ENCODE measurements at places on chromosomes 16 and 17. TPM values are rescaled to one million over a fixed set of nuclear protein-coding genes. Genes with fewer than 3 reads are reported as not detected.

CES1 gene
- total RNA-seq, result not detected

SLC6A2 gene
- total RNA-seq, result not detected

CLEC18B gene
- 0.29 TPM for total RNA-seq

ACSF2 gene
- total RNA-seq, result 72.7 TPM

SLC2A4 gene
- 0.29 TPM for total RNA-seq

SP2 gene
- 3.9 TPM for total RNA-seq

HOXB9 gene
- total RNA-seq, result 8.3 TPM

C1QBP gene
- total RNA-seq, result 303 TPM

ZNF624 gene
- 1.9 TPM for total RNA-seq

OTOP3 gene
- total RNA-seq, result not detected

- H3K27me3 ChIP-seq, result peaks cover 35% of the 10 kb centered on the region
Measured at GRCh38 chr16:13892301-13892700, 27.7 kb upstream of the ERCC4 start.

DNA sequence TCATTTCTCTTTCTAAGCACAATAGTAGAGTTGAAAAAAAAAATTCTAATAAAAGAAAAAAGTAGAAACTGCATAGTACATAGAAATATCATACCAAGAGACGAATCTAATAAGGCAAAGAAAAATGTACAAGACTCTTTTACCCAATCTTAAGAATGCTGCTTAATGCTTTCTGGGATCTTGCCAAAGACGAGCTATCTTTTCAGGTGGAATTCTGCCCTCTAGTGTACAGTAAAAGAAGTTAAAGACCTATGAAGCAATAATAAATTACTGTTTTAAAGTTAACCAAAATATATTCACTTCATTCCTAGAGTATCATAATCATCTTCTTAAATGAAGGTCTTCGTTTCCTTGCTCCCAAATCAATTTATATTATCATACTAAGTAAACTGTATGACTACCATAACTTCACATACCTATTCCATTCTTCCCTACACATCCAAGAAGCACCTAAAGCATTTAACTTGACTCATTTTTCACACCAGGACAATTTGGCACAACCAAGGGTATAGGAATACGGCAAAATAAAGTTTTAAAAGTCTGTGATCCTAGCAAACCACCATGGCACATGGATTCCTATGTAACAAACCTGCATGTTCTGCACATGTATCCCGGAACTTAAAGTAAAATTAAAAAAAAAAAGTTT lies 47.7 kb downstream of the CFDP1 start:
- H3K27me3 ChIP-seq, result no peaks in the 10 kb centered on the region
- H3K27ac ChIP-seq, result no peak overlapping the region
- H3K4me1 ChIP-seq, result no peaks in the 10 kb centered on the region
- peak; percentile 73 for DNase-seq
- no peak overlapping the region for H3K4me3 ChIP-seq
- H3K36me3 ChIP-seq, result no peaks in the 10 kb centered on the region

- no peak overlapping the region for H3K27ac ChIP-seq
- H3K36me3 ChIP-seq, result no peaks in the 10 kb centered on the region
- DNase-seq, result peak; percentile 10
- H3K27me3 ChIP-seq, result no peaks in the 10 kb centered on the region
Measured at GRCh38 chr17:11899537-11899942, 97.7 kb downstream of the ZNF18 start.

GRCh38 chr17:67666710-67667109 lies 51.0 kb upstream of the NOL11 start:
- no peaks in the 10 kb centered on the region for H3K27me3 ChIP-seq
- H3K4me1 ChIP-seq, result no peaks in the 10 kb centered on the region
- no peak overlapping the region for H3K4me3 ChIP-seq
- no peaks in the 10 kb centered on the region for H3K36me3 ChIP-seq
- DNase-seq, result no peak

GRCh38 chr17:36690190-36690589 lies 88.8 kb downstream of the MRM1 start:
- H3K36me3 ChIP-seq, result no peaks in the 10 kb centered on the region
- no peaks in the 10 kb centered on the region for H3K4me1 ChIP-seq
- no peak overlapping the region for H3K4me3 ChIP-seq

GRCh38 chr16:75781683-75782343 lies 55.5 kb upstream of the CPHXL start:
- H3K27me3 ChIP-seq, result peaks cover 10% of the 10 kb centered on the region
- DNase-seq, result no peak
- no peaks in the 10 kb centered on the region for H3K4me1 ChIP-seq

DNA sequence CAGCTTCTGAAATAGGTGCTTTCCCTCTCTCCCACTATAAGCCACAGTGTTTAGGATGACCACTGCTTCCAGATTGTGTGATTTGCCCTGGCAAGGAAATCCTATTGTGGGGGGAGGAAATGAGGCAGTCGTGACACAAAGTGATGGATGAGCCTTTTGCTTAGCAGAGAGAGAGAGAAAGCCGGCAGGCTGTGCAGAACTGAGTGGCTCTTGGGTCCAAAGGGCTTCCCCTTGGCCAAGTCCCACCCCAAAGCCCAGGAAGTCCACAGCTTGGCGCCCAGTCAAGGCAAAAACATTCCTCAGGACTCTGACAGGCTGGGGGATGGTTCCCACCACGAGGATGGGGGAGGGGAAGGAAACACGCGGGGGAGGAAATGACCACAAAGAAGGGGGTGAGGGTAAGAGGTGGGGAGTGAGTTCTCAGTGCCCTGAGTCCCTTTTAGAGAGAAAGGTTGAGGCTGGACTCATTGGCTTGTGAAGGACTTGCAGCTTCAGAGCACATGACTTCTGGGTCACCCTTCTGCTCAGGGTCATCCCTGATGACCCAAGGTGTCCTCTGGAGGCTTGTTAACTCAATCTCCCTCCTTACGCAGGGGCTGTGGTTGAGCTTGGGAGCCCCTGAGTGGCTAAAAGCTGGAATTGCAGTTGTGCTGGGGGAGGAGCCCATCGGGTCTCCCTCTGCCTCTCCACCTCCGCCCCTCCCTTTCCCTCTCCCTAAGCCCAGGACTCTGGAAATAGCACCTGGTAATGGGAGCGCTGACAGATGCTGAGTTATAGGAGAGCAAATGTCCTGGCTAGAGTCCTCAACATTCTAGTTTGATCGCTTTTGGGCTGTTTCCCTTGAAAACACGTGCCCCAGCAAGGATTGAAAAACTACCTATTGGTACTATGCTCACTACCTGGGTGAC lies 10.3 kb upstream of the MSL1 start:
- peaks cover 55% of the 10 kb centered on the region for H3K4me1 ChIP-seq
- H3K4me3 ChIP-seq, result no peak overlapping the region
- no peaks in the 10 kb centered on the region for H3K36me3 ChIP-seq
- H3K27me3 ChIP-seq, result no peaks in the 10 kb centered on the region

DNA sequence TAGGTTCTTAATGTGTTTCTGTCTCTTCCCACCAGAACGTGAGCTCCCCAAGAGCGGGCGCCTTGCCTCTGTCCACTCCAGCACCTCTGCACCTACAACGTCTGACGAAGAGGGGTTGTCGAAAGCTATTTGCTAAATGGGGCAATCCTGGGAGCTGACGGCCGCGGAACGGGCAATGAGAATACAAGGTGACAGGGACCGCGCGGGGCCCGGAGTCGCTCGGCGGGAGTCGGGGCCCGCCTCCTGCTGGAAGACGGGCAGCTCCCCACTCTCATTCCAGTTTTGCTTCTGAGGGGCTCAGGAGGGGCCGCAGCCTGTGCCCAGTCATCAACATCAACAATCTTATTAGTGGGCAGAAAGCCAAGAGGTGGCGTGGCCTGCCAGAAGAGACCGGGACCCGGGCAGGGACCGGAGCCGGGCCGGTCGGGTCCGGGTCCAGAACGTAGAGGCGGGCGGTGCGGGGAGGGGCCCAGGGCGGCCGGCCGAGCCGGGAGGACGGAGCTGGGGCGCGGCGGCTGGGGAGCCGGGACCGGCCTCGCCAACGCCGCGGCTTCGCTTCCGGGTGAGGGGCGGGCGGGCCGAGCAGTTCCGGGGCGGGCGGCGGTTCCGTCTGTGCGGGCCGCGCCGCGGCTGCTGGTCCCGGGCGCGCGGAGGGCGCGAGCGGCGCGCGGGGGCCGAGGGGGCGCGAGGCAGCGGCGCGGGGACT lies at the start of gene MOSMO:
Gene MOSMO, plus strand, starts transcription at position 603 of the 706 bp plus-strand sequence. CDS start 191 bp downstream, outside the sequence.
- H3K36me3 ChIP-seq, result no peaks in the 10 kb centered on the region
- H3K27ac ChIP-seq, result peak within 1 kb of the TSS; percentile 78
- H3K4me1 ChIP-seq, result peaks cover 32% of the 10 kb centered on the region

- H3K27me3 ChIP-seq, result no peaks in the 10 kb centered on the region
- H3K36me3 ChIP-seq, result no peaks in the 10 kb centered on the region
- no peaks in the 10 kb centered on the region for H3K4me1 ChIP-seq
Measured at GRCh38 chr17:1916963-1917715, 87.3 kb downstream of the RPA1 start.

GRCh38 chr16:57775661-57776469 lies 26.4 kb downstream of the KIFC3 start:
- no peak overlapping the region for H3K4me3 ChIP-seq
- no peaks in the 10 kb centered on the region for H3K4me1 ChIP-seq
- DNase-seq, result no peak
- H3K27ac ChIP-seq, result no peak overlapping the region

- no peak overlapping the region for H3K4me3 ChIP-seq
- no peak overlapping the region for H3K27ac ChIP-seq
- DNase-seq, result no peak
- H3K27me3 ChIP-seq, result peaks cover 22% of the 10 kb centered on the region
- H3K36me3 ChIP-seq, result no peaks in the 10 kb centered on the region
Measured at GRCh38 chr16:82016964-82017363, 5.7 kb upstream of the SDR42E1 start.

DNA sequence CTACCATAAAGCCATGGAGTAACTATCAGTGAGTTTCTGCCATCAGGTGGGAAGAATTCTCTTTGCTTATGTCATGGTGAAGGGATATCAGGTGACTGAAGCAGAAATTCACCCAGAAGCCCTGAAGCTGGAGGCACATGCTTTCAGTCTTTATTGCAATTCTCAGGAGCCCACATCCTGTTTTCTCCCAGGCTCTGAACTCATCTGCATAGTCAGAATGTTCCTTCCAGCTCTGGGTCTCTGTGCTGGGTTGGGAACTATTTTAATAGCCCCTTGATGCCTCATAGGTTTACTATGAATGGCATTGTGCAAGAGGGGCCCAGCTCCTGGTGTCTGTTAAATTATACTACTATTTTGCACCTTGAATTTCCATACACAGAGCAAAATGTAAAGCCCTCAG lies 198.4 kb upstream of the SOX9 start:
- DNase-seq, result peak; percentile 98
- no peaks in the 10 kb centered on the region for H3K36me3 ChIP-seq
- peaks cover 50% of the 10 kb centered on the region for H3K4me1 ChIP-seq

- peak; percentile 83 for DNase-seq
- H3K4me1 ChIP-seq, result peaks cover 15% of the 10 kb centered on the region
- no peaks in the 10 kb centered on the region for H3K27me3 ChIP-seq
- peaks cover 17% of the 10 kb centered on the region for H3K36me3 ChIP-seq
- H3K4me3 ChIP-seq, result no peak overlapping the region
Measured at GRCh38 chr16:81711657-81712319, 67.3 kb upstream of the PLCG2 start.

- H3K27me3 ChIP-seq, result no peaks in the 10 kb centered on the region
- H3K4me3 ChIP-seq, result no peak overlapping the region
- no peaks in the 10 kb centered on the region for H3K36me3 ChIP-seq
- DNase-seq, result no peak
Measured at GRCh38 chr16:79053577-79053976, 547.0 kb downstream of the MAF start.

- no peaks in the 10 kb centered on the region for H3K27me3 ChIP-seq
- H3K4me3 ChIP-seq, result no peak overlapping the region
- no peaks in the 10 kb centered on the region for H3K36me3 ChIP-seq
Measured at GRCh38 chr17:15740570-15741120, 8.6 kb downstream of the TBC1D26 start.

GRCh38 chr16:27721531-27722181 lies 171.7 kb downstream of the KATNIP start:
- peaks cover 3% of the 10 kb centered on the region for H3K4me1 ChIP-seq
- H3K36me3 ChIP-seq, result no peaks in the 10 kb centered on the region
- H3K27ac ChIP-seq, result no peak overlapping the region

GRCh38 chr17:28470914-28471366 lies 2.5 kb upstream of the SLC13A2 start:
- H3K27ac ChIP-seq, result no peak overlapping the region
- DNase-seq, result no peak
- peaks cover 8% of the 10 kb centered on the region for H3K4me1 ChIP-seq
- H3K4me3 ChIP-seq, result no peak overlapping the region
- H3K36me3 ChIP-seq, result no peaks in the 10 kb centered on the region

DNA sequence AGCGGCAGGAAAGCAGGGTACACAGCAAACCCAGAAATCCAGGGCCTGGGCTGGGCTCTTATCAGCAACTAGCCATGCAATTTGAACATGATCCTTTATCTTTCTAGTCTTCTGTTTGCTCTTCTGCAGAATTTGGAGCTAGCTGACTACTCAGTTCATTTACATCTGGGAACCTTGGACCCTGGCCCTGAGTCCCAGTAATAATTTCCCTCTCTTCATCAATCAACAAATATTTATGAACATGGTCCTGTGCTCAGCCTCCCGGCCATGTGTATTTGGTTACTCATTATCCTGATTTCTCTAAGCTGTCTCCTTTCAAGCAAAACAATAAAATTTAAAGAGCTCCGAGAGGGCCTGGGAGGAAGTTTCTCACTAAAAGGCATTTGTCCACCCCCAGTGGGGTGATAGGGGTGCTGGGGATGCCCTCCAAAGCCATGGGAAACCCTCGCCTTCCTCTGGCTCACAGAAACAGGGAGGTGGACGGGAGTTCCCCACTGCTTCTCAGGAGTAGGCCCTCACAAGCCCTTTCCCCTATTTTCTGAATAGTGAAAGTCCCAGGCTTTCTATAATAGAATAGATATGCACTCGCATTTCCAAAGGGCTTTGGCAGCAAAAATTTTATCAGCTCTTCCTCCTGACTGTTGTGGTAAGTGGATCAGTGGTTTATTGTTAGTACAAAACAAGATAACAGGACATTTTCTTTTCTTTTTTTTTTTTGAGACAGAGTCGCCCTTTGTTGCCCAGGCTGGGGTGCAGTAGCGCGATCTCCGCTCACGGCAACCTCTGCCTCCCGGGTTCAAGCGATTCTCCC lies 6.9 kb upstream of the WDR59 start:
- H3K27me3 ChIP-seq, result no peaks in the 10 kb centered on the region
- no peak overlapping the region for H3K27ac ChIP-seq
- DNase-seq, result no peak

GRCh38 chr17:47980541-47980940 lies 9.6 kb downstream of the CDK5RAP3 start:
- H3K36me3 ChIP-seq, result peaks cover 61% of the 10 kb centered on the region
- no peaks in the 10 kb centered on the region for H3K4me1 ChIP-seq
- H3K27ac ChIP-seq, result no peak overlapping the region
- H3K27me3 ChIP-seq, result no peaks in the 10 kb centered on the region
- no peak overlapping the region for H3K4me3 ChIP-seq

GRCh38 chr17:78242024-78242742 lies 10.8 kb downstream of the TMEM235 start:
- peaks cover 13% of the 10 kb centered on the region for H3K4me1 ChIP-seq
- no peaks in the 10 kb centered on the region for H3K36me3 ChIP-seq
- no peak overlapping the region for H3K27ac ChIP-seq
- H3K27me3 ChIP-seq, result no peaks in the 10 kb centered on the region
